ENCODE measurements at places on chromosomes 6 and 20.

DNA sequence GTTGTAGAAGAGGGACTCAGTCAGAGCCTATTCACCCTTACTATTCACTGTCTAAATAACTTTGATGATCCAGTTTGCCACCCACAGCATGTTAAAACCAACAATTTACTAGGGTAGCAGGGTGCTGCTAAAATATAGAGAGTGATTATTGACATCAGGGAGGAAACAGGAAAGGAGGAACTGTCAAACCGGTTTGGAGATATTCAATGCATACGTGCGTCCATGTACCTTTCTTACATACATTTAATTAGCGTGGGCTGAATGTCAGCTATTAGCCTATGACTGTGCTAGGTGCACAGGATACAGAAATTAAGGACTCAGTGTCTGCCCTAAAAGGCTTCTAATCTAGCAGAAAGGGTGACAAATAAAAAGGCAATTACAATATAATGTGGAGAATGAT, 57.2 kb downstream of the IL20RA start:
- no peak for DNase-seq

DNA sequence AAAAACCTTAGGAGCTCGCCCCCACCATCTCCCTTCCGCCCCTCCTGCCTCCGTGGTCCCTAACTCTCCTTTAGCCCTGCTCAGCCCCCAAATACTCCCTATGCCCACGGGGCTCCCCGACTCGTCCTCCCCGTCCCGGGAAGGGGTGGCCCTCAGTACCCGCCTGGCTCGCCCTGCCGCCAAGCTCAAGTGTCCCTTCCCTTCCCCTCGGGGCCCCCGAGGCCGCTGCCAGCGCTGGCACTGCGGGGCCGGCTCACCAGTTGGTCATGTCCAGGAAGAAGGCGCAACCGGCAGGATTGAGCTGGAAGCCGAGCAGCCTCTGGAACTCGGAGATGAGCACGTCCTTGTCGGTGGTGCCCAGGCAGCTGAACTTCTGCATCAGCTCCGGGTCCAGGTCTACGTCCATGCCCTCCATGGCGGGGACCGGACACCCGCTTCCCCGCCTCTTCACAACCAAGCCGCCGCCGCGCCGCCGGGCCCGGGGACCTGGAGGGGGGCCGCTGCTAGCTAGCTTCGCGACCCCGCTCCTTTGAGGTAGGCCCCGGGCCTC, 303 bp downstream of the ILRUN start:
- DNase-seq = no peak

DNA sequence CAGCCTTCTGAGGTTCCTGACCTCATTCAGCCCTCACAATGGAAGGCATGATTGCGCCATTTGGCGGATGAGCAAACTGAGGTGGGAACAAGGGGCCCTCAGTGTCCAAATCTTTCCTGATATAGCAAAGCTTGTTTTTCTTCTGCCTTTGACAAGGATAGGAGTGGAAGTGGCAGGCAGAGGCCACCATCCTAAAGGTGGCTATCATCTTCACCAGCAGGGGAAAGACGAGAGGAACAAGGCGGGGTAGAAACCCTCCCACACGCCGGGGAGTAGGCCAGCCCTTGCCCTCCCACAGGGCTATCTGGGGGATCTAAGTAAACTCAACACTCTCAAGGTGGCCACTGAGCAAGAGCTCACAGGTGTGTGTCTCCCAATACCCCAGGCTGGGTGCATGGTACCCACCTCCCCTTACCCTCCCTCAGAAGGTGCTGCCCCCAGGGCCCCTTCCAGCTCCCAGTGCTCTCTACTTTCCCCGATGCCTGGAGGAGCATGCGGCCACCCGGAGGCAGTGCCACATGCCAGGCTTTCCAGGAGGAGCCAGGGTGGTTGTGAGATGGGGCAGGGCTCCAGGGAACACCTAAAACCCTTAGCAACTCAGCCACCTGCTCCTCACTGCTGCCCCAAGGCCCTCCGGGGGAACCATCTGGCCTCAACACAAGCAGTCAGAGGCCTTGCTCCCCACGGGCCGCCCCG, 11.2 kb downstream of the SPDEF start:
- DNase-seq = peak; percentile 96

DNA sequence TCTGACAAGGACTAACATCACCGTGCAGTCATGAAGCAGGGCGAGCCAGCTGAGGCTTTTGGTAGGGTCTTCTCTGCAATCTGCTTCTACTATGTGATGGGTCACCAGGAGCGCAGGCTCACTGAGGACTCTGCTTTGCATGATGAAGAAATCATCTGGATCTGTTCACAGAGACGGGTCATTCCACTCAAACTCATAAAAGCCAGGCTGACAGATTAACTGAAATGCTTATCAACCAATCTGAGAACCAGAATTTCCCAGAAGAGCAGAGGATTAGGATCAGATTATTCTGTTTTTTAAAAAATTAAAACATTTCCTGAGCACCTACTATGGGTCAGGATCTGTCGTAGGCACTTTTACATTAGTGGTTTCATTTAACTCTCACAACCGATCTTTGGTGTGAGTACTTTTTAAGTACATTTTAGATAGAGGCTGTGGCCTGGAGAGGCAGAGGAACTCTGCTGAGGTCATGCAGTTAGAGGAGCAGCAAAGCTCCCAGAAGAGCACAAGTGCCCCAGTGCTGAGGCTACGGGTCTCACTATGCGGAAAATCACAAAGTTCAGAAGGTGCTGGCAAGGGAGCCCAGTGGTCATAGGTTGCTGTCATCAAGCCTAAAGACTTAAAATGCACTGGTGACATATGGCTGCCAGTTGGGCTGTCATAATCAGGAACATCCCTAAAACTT, 109.1 kb downstream of the BACH2 start:
- no peak for DNase-seq

- DNase-seq = no peak
Observed at GRCh38 chr20:7291946-7292345, 524.5 kb downstream of the BMP2 start.

GRCh38 chr6:3801960-3802359, 47.2 kb upstream of the FAM50B start:
- no peak for DNase-seq

- DNase-seq = no peak
Observed at GRCh38 chr20:48690888-48691287, 136.9 kb downstream of the PREX1 start.

GRCh38 chr20:4937407-4938319, 63.6 kb downstream of the SLC23A2 start:
- DNase-seq = no peak

DNA sequence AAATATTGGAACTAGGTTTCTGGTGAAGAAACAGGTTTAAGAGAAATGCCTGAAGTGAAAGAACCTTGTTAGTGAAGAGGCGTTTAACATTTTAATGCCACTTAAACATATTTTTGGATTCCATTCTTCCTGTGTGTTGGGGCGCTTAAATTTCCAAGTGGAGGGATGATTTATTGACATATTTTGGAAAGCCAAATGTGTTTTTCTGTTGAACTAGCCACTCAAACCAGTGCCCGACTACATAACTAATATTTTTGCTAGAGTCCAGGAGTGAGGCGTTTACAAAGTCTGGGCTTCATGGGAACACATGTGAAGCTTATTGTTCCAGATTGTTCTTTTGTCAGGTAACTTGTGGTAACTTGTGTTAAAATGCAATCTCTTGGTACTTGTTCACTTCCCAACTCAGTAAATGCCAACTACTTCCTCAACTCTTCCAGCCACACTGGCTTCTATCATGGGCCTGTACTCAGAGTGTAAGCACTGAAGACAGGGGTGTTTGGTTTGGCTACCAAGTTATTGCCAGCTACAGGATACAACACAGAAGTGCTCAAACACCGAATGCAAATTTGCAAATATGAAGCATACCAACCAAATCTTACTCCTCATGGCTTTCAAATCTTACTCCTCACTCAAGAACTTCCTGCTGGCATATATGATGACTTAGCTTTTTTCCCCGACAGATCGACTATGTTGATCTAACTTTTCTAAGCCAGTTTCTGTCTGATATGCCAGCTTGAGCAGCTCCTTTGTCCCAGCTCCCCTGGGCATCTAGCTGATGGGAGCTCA, 2.0 kb upstream of the ZNFX1 start:
- DNase-seq = no peak

DNA sequence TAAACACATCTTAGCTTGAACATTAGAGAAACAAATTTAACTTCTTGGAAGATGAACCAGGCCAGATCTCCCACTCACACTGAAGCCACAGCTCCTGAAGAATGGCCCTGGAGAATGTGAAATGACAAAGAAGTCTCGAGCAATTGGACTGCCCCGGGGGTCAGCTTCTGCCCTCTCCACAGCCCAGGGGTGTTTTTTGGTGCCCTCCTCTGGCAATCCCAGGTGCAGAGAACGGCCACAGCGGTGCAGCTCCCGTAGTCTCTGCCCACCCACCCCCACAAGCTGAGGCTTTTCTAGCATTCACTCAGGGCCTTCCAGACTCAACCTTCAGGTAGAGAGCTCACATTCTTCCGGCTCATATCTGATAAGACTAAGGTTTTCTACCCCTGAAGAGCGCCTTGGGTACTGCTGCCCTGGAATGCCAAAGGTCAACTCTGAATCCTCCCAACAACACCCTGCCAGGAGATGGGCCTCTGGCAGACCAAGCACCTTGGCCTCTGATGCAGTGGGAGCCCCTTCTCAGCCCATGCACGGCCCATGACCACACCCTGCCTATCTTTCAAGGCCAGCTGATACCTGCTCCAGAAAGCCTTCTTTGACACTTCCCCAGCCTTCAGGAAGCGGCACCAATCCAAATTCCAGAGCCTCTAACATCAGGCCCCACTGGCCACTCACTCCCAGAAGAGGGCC, 208.3 kb downstream of the SYNDIG1 start:
- DNase-seq = no peak

GRCh38 chr20:19784511-19785172, 26.6 kb downstream of the RIN2 start:
- peak; percentile 68 for DNase-seq

DNA sequence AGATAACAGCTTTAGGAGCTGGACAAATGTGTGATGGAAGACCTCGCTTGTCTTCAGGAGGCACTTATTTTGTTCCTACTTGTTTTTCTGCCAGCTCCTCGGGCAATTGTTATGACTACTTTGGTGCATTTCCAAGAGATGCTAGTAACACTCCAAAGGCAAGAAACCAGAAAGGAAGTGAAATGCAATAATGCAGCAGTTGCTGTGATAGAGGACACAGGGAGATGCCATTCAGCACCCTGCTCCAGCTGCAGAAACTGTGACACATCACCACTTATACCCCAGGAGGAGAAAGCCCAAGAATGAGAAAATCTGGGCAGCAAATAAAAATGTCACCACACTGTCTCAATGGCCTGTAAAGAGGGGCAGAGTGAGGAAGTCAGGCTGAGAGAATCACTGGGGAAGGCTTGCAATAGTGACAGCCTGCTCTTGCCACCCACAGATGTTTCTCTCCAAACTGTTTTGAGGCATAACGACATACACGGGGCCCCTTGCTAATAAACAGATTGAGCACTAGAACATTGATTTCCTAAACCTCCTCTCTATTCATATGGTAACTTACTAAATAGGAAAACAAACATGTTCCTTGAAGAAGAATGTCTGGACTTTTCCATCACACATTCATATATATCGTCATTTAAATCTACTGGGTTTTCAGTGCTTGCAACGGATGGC, 231.0 kb upstream of the PRND start:
- DNase-seq = no peak

GRCh38 chr20:54938707-54939106, 463.3 kb downstream of the DOK5 start:
- DNase-seq = no peak

DNA sequence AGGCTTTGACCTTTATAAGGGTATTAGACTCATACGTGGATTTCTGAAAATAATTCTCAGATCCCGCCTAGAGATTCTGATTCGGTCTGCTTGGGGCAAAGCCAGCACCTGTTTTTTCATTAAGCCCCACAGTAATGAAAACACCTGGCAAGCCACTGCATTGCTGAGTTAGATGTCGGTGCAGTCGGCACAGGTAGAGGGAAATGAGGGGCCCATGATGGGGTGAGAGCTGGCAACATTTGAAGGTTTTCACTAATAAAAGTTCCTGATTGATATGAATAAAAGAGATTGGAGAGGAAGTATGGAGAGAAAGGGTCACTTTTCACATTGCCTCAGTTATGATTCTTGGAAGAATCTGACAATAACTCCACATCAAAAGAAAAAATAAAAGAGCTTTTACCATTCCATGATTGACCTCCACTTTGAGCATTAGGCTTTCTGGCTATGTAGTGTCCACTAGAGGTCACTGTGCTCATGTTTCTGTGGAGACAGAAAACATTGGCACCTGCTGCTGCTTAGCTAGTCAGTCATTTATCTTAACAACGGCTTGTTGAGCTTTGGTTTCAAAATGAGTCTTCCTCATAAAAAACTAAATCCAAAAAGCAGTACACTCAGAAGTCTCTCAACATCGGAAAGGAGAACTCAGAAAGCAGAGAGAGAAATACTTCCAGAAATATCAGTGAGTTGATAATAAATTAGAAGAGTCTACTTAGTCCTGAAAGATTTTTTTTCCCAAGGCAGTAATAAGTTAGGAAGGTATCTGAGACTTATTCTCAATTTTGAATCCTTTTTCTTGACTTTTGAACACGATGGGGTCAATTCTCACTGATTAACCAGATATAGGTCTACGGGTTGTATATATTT, 53.3 kb upstream of the KLHL31 start:
- DNase-seq = peak; percentile 80

GRCh38 chr20:40452758-40453157, 236.3 kb downstream of the MAFB start:
- no peak for DNase-seq

GRCh38 chr20:15658295-15658694, 915.0 kb downstream of the KIF16B start:
- no peak for DNase-seq

DNA sequence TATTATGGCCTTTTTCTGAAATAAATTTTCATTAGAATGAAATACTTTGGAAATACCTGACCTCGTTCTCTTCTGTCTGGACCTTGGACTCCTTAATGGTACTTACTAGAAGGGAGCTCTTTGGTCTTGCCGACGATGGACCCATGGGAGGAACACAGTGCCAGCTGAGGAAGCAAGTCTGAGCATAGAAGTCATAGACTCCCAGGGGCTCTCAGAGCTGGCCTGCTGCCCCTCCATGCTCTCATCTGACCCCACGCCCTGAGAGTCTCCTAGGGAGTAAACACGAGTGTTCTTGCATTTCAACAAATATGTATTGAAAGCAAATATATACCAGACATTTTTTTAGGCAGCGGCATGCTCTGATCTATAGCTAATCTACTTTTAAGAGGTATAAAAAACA, 87.8 kb downstream of the PLEKHG1 start:
- DNase-seq = no peak

All from NCI-H2171 treated with DMSO at 0.1 percent for 48 hours (cell line).